ENCODE measurements at places on chromosomes 12 and 14.

GRCh38 chr12:45209784-45210183 lies 6.1 kb upstream of the ANO6 start:
- no peak for DNase-seq

DNA sequence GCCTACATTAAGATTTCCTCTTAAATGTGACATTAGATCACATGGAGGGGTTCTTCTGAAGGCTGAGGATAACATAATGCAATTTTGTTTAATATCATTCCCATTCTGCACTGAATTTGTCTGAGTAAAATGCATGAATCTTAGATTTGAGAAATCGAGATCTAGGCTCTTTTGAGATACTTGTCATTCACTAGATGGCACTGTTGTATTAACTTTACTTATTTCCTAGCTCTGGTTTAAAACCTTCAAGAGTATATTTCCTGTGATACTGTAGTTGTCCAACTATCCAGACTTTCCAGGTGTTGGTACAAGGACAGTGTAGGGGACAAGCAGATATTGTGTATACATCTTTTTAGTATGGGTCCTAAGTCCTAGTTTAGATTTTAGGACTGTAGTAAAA lies 91.7 kb upstream of the SEL1L start:
- no peak for DNase-seq

- DNase-seq: no peak
These were observed 270.7 kb upstream of the SSTR1 start for GRCh38 chr14:37936971-37937370.

GRCh38 chr12:132263451-132264049 lies 65.8 kb downstream of the GALNT9 start:
- no peak for DNase-seq

DNA sequence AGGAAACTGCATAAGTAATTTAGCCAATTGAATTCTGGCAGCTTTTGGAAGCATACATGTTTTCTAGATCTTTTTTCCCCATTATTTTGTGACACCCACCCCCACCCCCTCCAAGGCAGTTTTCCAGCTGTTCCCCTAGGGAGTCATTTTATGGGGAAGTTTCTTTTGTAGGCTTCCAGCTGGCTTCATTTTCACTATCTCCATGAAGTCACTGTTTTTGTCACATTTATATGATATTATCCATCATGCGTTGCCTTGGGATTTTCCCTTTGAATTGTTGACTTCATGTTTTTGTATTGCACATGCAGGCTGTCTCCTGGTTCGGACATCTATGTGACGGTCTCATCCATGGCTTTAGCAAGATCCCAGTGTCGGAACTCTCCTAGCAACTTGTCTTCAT lies 233.6 kb upstream of the RGS6 start:
- DNase-seq: no peak

GRCh38 chr14:55192054-55192621 lies 753 bp upstream of the DLGAP5 start:
- DNase-seq: no peak

DNA sequence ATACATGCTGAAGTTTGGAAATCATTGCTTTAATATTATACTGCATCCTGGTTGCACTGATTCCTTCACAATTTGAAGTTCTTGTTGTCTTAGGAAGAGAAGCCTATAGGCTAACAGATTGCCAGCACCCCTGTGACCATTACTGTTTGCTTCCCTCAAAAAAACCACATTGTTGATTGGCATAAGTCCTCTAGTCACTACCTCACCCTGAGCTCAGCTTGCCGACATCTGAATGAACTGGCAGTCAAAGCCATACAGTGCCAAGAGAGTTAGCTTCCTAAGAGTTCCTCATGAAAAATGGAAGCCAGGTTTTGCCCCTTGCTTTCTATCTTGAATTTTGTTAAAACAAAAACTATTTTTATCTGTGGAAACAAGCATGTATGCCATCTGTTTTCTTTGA lies 276.1 kb downstream of the SYT1 start:
- no peak for DNase-seq

DNA sequence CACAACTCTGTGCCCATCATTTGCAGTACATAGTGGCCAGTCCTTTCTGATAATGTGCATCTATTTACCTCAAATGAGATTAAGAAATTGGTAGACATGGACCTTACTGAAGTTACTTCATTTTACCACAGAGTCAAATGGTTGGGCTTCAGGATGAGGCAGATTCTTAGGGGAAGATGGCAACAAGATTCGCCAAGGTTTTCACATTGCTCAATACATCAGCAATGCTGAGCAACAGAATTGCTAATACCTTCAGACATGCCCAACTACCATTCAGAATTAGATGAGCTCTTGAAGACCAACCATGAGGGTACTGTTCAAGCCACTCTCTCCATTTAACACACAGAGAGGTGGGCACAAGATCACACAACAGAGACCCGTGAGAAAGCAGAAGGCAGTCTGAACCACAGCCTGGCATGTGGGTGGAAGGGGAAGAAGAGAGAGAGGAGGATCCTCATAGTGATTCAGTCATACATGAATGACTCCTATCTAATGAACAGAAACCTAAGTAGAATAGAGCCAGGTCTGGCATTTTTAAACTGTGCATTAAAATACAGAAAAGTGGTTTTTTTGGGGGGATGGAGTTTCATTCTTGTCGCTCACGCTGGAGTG lies 28.5 kb downstream of the CPM start:
- DNase-seq: no peak

DNA sequence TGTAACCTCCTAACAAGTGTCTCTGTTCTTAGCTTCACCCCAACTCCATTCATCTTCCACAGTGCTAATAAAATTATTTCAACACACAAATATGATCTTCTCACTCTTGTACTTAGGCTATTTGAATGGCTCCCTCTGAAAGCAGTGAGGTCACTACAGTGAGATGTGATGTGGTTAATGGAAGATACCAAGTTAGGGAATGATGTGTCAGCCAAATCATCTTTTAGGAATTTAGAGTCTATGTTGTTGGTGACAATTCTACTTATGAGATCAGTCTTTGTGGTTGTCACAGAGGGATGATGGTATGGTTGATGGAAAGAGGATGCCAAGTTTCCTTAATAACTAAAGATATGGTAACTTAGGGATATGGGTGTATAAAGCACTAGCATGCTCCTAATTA lies 57.6 kb downstream of the POLR3B start:
- DNase-seq: no peak

DNA sequence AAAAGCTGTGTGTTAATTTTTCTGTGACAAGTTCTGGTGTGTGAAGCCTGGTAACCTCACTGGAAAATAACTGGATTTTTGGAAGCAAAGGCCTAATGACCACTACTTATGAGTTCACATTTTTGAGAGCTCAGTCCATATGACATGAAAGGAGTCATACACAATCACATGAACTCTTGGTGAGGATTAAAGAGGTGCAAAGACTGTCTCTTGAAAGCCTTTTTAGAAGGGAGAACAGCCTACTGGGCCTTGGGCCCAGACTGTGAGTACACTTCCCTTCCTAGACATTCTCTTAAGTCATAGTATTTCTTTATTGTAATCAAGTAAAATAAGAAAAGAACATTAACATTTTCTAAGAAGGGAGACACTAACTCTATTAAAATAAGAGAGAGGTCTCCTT lies 176.1 kb downstream of the BCAT1 start:
- DNase-seq: no peak

- DNase-seq: no peak
These were observed 28.8 kb downstream of the SLC24A4 start for GRCh38 chr14:92351750-92352149.

DNA sequence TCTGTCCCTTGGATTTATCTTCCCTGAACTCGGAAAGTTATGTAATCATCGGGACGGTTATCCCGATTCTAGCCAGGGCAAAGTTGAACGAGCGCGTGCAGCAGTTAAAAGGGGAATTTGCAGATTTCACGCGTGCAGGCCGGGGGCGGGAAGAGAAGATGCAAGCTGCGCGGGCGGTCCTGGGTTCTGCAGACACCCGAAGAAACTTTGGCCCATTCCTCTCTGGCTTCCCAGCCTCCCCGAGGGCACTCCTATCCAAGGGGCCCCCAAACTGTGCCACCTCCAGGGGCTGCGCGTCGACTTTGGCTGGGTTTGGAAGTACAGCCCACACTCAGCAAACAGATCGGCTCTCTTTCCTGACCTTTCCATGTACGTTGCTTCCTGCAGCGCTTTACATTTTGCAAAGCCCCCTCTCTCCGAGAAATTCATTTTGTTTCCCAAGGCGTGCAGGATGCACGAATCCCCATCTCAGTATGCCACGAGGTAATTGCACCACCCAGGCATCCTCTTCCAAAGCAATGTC lies 941 bp upstream of the PPP1CC start:
- no peak for DNase-seq

GRCh38 chr12:116880817-116881324 lies 370 bp downstream of the HRK start:
- DNase-seq: peak; percentile 6

DNA sequence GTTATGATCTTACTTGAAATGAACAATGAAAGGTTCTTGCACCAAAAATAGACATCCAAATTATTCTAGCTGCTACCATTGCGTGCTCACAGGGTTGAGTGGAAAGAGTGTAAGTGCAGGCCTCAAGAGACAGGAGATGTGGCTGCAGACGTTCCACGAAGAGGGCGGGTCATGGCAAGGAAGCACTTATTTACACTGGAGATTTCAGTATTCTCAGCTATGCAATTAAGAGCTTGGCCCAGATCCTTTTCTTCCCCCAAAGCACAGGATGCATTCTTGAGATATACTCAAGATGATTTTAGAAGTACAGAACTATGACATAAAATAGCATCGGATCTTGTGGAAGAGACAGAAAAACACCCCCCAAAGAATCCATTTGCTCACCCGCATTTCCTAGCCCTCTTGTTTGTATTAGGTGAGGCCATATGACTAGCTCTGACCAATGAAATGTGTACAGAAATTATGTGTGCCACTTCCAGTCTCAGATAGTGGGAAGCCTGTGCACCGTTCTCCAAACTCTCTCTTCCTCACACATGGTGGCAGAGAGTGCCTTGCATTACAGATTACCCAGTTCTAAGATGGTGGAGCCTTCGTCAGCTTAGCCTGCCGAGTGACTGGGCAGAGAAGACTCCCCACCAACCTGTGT lies 261.4 kb downstream of the TTC8 start:
- no peak for DNase-seq

DNA sequence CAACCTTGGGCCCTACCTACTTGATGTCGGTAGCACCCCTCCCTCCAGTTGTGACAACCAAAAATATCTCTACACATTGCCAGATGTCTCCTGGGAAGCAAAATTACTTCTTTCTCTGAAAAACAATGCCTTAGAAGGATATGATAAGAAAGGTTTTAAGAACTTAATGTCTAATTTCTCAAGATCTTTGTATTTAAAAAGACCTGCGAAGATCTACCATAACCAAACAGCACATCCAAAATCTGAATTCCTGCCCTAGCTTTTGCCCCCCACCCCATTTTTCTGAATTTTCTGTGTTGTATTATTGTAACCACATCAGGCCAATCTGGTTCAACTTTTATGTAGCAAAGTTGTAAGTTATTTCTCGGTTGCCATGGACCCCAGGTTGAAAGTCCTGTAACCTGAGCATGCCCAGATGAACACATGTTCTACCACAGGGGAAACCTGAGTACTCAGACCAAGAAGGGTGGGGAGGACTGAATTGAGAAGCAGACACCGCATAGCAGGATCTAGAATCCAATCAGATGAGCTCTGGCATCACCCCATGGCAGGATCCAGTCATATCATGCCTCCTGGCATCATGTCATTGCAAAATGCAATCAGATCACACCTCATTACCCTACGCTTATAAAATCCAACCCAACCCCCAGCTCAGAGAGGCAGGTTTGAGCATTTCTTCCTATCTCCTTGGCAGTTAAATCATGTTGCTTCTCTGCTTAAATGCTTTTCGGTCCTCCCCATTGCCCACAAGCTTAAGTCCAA lies 8.7 kb downstream of the TMEM253 start:
- no peak for DNase-seq

GRCh38 chr14:89331398-89331797 lies 85.6 kb downstream of the FOXN3 start:
- no peak for DNase-seq

DNA sequence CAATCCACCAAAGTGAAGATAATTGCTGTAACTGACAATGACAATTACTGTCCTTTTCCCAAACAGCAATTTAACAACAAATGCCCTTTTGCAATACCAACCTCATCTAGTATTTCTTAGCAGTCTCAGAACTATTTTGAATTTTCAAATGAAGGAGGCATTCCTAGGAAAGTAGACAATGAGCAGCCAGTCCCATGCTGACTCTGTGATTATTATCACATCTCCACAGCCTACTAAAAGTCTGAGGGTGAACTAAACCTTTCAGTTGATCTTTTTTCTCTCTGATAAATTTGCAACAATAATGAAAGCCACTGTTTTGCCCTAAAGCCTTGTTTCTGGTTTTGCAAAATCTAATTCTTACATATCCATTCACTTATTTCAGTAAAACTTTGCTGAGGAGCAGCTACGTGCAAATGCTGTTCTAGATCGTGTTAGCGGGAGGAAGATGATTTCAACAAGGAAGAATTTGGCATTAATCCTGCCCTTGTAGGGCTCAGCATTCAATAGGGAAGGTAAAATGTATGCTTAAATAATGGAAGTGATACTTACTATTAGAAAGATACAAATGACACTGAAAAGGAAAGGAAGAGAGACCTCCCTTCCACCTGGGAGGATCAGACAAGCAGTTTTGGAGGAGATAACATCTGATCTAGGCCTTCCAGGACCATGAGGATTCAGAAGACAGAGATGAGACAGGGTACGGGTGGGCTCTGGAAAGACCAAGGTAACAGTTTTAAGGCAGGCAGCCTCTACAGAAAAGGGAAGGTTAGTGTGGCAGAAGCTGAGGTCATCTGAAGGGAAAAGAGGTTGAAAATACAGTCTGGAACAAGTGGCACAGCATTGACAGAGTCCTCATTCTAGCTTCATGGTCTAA lies 47.4 kb downstream of the SLC38A1 start:
- DNase-seq: no peak

DNA sequence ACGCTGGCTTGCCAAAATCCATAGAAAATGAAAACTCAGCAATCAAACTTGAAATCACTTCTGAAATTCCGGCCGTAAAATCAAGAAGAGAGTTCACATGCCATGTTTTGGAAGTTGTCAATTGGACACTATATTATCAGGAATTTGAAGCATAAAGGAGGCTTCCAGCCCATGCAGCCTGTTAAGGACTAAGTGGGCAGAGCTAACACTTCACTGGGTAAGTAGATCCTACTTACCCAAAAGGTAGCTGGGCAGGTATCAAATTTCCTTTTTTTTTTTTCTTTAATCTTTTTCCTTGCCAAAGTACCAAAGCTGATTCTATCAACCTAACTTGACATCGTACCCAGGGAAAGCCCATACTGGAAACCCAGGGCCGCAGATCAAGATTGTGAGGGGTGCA lies 71.5 kb upstream of the ARHGAP5 start:
- no peak for DNase-seq

- DNase-seq: no peak
These were observed 17.2 kb downstream of the PLEKHG3 start for GRCh38 chr14:64721391-64721791.

- DNase-seq: no peak
These were observed 11.7 kb upstream of the KRT73 start for GRCh38 chr12:52630008-52630500.
